CD4-positive, alpha-beta T cell treated with Interferon alpha-2 for 1 hour (primary cell): ENCODE measurements at places on chromosomes 5 and 9.

- no peak for DNase-seq
Measured at GRCh38 chr5:60386436-60387050, 313.4 kb downstream of the DEPDC1B start.

- DNase-seq: no peak
Measured at GRCh38 chr9:122572456-122572855, 10.7 kb downstream of the OR1L8 start.

- no peak for DNase-seq
Measured at GRCh38 chr9:94613003-94613402, 19.4 kb upstream of the FBP2 start.

GRCh38 chr5:39461007-39461682, 36.4 kb upstream of the DAB2 start:
- peak; percentile 34 for DNase-seq

DNA sequence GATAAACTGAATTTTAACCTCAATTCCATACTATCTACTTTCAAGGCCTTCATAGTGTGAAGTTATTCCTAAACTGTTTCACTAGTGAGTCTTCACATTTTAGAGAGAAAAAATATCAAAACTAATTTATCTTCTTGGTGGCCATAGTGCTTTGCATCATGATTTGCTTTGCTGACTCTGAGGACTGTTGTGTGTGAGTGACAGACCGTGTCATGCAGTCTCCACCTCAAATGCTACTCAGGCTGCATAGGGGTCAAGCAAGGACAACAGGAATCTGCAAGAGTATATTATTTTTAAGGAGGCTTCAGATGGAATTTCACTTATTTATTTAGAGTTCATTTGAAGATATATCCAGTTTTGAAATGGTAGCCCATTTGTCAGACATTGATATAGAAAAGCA, 34.5 kb downstream of the MACIR start:
- no peak for DNase-seq

DNA sequence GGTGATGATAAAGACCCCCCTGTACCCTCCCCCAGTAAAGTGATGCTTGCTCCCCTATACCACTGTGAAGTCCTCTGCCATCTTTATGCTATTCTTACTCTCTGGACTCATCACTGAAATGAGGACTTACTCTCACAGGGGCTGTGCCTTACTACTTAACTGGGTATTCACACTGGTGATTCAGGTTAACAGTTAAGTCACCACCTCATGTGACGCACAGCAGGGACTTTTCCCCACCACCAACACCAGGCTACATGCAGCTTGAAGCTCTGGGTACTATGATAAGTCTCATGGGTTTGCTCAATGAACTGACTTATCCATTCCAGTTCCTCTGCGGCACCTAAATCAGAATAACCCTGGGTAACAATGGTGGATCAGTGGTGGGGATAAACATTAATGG, 163.7 kb downstream of the ELAVL2 start:
- DNase-seq: no peak

DNA sequence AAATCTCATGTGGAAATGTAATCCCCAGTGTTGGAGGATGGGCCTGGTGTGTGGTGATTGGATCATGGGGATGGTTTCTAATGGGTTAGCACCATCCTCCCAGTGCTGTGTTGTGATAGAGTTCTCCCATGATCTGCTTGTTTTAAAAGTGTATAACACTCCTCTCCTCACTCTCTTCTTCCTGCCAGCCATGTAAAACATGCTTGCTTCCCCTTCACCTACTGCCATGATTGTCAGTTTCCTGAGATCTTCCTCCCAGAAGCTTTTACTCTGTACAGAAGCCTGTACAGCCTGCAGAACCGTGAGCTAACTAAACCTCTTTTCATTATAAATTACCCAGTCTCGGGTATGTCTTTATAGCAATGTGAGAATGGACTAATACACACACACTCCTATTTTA, 499.1 kb downstream of the RASEF start:
- no peak for DNase-seq

- no peak for DNase-seq
Measured at GRCh38 chr9:133359399-133360175, 3.2 kb downstream of the SURF2 start.

DNA sequence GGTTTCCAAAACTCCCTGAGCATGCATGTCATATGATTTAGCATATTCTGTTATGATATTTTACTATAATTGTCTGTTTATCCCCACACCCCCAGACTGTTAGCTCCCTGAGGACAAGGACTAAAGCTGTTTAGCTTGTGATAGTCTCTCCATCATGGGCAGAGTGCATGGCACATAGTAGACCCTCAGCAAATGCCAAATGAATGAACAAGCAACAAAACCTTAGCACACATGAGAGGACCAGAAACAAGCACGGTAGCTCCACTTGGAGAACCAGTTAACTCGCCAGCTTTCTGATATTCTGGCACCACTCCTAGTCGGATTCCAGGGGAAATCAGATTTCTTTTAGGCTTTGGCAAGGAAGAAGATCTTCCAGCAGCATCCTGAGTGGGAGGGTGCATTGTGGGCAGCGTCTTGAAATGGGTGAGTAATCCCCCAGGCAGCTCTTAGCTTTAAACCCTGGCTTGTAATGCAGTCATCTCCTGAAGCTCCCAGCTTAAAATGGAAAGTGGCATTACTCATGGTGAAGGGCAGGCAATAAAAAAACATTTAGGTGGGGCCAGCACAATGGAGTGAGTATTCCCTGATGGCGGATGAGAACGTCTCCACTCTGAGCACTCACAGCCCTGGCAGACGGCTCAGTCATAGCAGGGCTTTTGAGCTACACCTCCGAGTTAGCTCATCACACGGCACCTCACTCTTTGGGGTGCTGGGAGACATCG, 41.1 kb downstream of the FGF1 start:
- DNase-seq: no peak

GRCh38 chr5:169242175-169242848, 58.6 kb downstream of the SLIT3 start:
- DNase-seq: no peak

GRCh38 chr5:159098603-159099436, 896 bp downstream of the EBF1 start:
- peak; percentile 42 for DNase-seq

- no peak for DNase-seq
Measured at GRCh38 chr9:115106642-115107041, 11.3 kb downstream of the TNC start.

- no peak for DNase-seq
Measured at GRCh38 chr5:20224966-20225365, 237.0 kb upstream of the CDH18 start.

- no peak for DNase-seq
Measured at GRCh38 chr5:112338681-112339337, 80.3 kb downstream of the EPB41L4A start.

GRCh38 chr5:62982348-62982747, 403.7 kb downstream of the LRRC70 start:
- no peak for DNase-seq

DNA sequence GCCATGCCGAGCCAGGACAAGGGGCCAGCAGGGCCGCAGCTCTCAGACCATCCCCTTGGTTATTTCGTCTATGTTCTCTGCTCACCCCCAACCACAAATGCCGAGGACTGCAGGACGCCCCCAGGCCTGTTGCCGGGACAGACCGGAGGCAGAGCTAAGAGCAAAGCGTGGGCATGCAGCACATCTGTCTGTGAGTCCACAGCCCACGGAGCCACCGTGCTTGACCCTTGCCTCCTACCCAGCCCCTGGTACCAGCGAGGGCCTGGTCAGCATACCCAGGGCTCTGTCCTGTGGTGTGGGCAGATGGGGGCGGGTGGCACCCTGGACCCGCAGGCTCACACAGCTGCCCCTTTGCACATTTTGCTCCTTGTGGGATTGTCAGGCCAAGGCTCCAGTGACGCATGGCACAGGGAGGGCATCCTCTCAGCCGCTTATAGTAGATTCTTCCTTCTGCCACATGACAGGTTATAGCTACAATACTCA, 4.7 kb downstream of the BRD3 start:
- no peak for DNase-seq

DNA sequence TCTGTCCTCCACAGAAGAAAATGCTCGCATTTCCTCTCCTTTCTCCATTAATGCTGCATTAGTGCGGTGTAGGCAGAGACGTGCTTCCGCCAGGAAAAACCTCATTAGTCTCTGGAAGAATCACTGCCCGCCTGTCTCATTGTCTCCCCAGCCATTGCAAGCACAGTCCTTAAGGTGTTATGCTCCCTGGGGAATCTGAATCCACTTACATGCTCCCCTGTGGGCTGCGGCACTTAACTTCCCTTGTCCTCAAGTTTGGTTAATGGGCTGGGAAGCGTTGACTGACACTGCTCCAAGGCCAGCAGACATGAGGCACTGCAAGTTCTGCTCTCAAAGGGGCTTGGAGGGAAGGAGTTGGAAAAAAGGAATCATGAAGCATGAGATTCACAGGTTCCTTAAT, 41.6 kb downstream of the TARS1 start:
- DNase-seq: no peak

- DNase-seq: no peak
Measured at GRCh38 chr9:124272979-124273378, 15.2 kb downstream of the NEK6 start.

- no peak for DNase-seq
Measured at GRCh38 chr5:35436400-35437057, 181.1 kb upstream of the SPEF2 start.

GRCh38 chr9:129482521-129483414, 138.1 kb downstream of the C9orf50 start:
- DNase-seq: no peak

- DNase-seq: no peak
Measured at GRCh38 chr5:124702525-124702924, 43.9 kb downstream of the ZNF608 start.

DNA sequence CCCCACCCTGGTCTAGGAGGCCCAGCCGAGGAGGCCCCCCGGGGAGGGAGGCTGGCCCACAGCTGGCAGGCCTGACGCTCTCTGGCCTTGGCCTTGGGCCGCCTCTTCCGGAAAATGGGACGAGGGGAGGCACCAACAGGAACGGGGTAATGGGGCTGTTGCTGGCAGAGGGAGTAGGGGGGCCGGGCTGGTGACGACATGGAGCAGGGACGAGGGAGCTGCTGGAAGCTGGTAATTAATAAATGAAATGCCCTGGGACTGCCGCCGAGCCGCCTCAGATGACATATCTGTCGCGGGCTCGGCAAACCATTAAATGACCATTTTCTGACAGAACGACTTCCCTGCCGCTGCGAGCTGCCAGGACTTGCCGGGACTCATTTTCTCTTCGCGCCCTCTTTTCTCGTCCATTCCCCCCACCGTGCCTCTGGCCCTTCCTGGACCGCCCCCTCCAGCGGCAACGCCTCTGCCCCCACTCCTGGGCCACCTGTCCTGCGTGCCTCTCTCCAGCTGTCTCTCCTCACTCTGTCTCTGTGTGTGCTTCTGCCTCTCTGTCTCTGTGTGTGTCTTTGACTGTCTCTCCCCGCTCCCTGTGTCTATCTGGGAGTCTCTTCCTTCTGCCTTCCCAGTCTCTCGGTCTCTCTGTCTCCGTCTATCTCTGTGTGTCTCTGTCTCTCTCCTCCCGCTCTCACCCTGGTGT, 215.7 kb downstream of the PAX5 start:
- DNase-seq: no peak

GRCh38 chr9:129107651-129108050, 2.9 kb downstream of the CRAT start:
- DNase-seq: no peak

GRCh38 chr9:23682891-23683431, 143.1 kb downstream of the ELAVL2 start:
- DNase-seq: no peak

- DNase-seq: no peak
Measured at GRCh38 chr9:70069704-70070103, 26.1 kb downstream of the MAMDC2 start.

DNA sequence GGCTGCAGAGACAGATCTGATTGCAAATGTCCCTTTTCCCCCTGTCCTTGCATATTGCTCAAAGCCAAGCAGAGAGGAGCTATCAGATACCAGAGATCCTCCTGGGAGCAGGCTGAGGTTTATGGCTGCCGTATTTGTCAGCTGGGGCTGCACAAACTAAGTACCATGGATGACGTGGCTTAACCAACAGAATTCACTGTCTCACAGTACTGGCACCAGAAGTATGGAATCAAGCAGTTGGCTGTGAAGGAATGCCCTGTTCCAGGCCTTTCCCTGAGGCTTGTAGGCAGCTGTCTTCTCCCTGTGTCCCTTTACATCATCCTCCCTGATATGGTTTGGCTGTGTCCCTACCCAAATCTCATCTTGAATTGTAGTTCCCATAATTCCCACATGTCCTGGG, 2.6 kb downstream of the CFAP90 start:
- no peak for DNase-seq

DNA sequence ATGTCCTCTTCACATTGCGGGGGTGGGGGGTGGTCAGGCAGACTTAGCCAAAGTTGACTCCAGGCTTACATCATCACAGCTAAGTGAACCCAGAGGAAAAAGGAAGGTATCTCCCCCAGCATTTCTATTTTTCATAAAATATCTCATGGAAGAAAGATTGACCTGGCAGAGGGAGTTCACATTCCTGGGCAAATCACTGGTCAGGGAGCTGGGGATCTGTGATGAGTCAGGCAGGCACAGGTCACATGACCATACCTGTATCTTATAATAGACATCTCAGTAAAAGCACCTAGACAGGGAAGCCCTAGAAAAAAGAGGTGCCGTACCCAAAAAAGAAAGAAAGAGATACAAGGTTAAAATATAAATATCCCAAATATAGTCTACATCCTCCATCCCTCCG, 57.3 kb upstream of the WWC1 start:
- DNase-seq: no peak

GRCh38 chr5:139415221-139415861, 11.5 kb upstream of the SPATA24 start:
- DNase-seq: no peak

DNA sequence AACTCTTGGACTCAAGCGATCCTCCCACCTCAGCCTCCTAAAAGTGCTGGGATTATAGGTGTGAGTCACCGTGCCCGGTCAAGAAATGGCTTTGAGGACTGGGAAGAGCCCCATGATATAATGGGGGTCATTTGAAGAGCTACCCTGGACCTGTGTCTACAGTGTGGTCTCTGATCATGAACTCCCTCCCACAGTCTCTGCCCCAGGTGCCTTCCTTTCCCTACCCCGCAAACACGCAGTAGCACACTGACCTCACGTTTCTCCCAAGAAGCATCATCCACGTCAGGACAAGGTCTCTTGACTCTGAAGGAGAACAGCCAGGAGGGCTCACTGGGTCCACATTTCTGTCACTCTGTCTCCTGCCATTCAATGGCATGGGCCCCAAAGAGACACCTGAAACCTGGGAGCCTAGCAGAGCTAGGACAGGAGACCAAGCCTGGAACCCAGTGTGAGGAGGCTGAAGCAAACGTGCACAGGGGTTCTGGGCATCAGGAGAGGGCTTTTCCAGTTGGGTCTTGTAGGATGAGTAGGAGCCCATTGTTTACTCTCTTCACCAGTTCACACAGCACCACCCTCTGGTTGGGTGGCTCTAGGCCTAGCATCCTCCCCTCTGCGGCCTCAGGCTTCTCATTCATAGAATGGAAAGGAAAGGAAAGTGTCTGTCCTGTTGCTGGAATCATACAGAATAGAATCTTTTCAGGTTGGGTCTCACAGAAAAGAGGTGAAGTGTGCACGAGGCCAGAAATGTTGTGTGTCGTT, 23.0 kb downstream of the PRRX2 start:
- DNase-seq: no peak
